ENCODE measurements at places on chromosomes 2 and 18.
A peak's percentile ranks its signal among the peaks of the same experiment; 100 is the strongest.

- no peak for DNase-seq
These were observed 101.0 kb downstream of the ALPK2 start for GRCh38 chr18:58527952-58528287.

GRCh38 chr2:142885543-142885942, 8.1 kb downstream of the KYNU start:
- no peak for DNase-seq

- DNase-seq: no peak
These were observed 9.5 kb downstream of the CXCR4 start for GRCh38 chr2:136108463-136108862.

GRCh38 chr18:61628085-61628484, 264.7 kb downstream of the RNF152 start:
- no peak for DNase-seq

DNA sequence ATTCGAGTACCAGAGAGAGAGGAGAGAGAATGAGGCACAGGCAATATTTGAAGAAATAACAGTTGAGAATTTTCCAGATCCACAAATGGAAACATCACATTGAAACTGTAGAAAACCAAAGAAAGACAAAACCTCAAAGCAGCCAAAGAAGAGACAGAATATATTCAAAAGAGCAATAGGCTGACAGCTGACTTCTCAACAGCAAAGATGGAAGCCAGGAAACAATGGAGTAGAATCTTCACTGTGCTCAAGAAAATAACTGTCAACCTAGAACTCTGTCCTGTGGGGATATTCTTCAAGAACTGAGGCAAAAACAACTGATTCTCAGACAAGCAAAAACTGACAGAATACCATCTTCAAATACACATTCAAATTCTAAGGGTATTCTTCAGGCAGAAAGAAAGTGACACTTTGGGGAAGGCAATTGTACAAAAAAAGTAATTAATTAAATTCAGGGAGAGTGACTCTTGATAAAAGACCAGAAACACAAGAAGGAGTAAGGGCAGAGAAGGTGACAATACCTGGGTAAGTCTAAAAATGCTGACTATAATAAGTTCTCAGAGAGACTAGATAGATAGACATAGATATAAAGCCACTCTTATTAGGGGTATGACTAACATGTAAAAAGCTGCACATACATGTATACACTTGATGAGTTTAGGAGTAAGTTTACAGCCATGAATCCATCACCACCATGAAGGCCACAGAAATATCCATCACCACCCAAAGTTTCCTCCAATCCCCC, 25.6 kb downstream of the ANKMY1 start:
- DNase-seq: no peak

GRCh38 chr2:70508711-70509462, 44.7 kb downstream of the TGFA start:
- no peak for DNase-seq

DNA sequence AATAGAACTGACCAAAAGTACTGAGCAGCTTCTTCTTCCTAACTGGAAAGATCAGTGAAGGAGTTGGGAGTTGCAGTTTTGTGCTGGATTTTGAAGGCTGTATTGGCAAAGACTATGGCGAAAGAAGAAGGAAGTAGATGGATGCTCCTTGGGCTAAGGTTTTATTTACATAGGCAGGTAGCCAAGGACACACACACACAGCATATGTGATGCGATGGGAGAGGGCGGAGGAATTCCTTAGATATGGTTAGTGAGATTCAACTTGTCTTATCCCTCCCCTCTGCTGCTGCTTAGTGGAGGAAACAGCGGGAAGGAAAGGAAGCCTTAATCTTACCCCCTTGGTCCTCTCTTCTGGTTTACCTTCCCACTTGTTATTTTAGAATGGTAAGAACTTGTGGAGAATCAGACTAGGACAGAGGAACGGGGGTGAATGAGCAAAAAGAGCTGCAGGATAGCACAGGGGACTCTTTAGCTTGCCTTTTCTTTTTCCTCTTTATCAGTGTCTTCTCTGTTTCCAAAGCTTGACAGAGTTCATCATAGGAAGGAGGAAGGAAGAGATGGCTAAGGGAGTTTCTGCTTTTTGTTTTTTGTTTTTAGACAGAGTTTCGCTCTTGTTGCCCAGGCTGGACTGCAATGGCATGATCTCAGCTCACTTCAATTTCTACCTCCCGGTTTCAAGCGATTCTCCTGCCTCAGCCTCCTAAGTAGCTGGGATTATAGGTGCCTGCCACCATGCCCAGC, 87.9 kb downstream of the OSBPL6 start:
- no peak for DNase-seq

DNA sequence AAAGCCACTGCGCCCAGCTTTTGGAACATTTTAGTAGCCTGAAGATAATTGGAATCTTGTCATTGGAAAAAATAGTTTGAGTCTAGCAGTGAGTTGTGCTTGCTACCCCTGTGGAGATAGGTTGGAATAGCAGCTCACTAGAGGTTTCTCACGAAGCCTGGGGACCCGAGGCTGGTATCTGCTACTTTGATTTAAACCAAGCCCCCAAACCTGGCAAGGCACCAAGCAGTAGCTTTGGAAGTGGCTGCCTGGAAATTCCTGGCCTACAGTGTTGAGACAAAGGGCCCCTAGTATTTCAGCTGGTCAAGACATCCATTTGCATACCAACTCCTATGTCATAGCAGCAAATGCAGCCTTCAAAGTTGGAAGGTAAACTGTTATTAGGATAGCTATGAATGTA, 42.1 kb downstream of the NOP58 start:
- no peak for DNase-seq

- no peak for DNase-seq
These were observed 449.0 kb upstream of the ID2 start for GRCh38 chr2:8232871-8233270.

DNA sequence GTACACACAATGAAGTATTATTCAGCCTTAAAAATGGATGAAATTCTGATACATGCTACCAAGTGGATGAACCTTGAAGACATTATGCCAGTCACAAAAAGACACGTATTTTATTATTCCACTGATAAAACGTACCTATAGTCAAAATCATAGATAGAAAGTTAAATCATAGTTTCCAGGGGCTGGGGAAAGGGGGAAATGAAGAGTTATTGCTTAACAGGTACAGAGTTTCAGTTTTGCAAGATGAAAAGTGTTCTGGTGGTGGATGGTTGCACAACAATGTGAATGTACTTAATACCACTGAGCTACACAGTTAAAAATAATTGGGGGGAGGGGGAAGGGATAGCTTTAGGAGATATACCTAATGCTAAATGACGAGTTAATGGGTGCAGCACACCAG, 279.0 kb upstream of the STON1 start:
- no peak for DNase-seq

GRCh38 chr2:1660656-1661640, 83.4 kb downstream of the PXDN start:
- DNase-seq: peak; percentile 7

GRCh38 chr2:117087535-117088291, 726.8 kb upstream of the DDX18 start:
- no peak for DNase-seq

DNA sequence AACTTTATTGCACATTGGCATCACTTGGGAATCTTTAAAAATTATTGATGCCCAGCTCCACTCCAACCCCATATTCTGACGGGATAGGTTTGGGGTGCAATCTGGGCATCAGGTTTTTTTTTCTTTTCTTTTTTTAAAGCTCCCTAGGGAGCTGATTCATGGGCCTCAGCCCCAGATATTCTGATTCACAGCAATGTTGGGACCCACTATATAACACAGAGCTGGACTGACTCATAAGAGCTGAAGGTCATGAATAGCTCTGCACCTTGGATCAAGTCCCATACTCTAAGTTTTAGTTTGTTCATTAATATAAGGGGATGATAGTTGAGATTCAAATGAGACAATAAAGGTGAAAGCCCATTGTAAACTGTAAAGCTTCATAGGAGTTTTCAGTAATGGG, 191.1 kb upstream of the REV1 start:
- DNase-seq: no peak

GRCh38 chr2:239866350-239866749, 158.8 kb downstream of the NDUFA10 start:
- DNase-seq: no peak

GRCh38 chr18:13453714-13454113, 235.2 kb downstream of the LDLRAD4 start:
- peak; percentile 58 for DNase-seq

GRCh38 chr2:19484736-19485135, 126.3 kb upstream of the OSR1 start:
- no peak for DNase-seq

DNA sequence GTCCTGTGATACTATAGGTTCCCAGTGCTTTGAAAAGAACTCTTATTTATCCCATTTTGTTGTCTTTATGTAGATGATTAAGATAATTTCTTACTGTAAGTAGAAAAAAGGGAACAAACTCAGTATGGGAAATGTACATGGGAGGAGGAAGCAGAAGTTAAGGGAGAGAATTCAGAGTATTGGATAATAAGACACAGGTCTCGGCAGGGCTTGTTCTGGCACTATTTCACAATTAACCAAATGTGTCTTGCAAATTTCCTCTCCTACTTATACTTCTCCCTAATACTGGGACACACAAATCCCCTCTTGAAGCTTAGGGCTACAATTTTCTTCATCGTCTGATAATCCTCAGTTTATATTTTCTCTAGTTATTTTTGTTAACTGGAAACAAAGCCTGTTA, 744.0 kb downstream of the ADCYAP1 start:
- no peak for DNase-seq

DNA sequence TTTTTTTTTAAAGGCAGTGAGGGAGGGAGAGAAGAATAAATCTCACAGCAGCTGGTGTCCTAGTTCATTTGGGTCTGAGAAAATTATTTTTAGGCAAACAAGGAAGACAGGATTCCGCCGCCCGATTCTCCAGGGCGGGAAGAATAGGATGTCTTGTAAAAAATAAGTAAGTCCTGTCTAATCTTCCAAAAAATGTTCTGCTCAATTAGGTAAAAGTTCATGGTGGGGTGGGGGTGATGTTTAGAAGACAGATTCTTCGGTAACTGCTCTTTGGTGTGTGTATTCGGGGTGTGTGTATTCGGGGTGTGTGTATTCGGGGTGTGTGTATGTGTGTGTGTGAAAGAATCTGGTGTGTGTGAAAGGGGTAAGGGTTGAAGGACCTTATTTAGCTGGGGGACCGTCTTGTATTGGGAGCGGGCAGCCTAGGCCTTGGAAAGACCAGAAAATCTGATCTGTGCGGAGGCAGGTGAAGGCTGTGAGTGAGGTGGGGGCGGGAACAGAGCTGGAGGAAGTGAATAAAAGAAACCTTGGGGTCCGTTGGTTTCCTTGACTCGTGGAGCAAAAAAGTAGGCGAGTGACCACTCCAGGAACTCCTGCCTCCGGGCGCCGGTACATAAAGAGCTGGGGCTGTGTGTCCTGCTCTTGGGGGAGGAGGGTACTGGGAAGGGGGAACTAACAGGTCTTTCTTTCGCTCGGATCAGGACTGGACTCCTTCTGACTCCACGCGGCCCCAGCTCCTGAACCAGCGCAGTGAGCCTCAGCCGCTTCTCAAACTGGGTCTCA, 4.4 kb upstream of the PAX3 start:
- DNase-seq: no peak

DNA sequence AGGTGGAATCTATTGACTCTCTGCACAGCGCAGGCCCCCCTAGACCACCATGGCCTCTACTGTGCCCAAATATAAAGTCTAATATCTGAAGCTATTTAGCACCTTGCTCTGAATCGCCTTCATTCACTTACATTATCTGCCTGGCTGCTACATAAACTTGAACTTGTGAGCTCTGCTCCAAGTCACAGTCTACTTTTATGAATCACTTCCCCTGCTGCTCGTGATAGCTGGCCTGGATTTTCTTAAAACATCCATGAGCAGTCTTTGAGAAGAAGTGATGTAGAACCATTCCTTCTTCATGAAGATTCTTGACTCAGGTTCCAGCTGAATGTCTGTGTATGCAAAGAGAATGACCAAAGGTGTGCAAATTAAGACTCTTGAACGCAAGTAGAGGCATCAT, 359.5 kb downstream of the RND3 start:
- no peak for DNase-seq

DNA sequence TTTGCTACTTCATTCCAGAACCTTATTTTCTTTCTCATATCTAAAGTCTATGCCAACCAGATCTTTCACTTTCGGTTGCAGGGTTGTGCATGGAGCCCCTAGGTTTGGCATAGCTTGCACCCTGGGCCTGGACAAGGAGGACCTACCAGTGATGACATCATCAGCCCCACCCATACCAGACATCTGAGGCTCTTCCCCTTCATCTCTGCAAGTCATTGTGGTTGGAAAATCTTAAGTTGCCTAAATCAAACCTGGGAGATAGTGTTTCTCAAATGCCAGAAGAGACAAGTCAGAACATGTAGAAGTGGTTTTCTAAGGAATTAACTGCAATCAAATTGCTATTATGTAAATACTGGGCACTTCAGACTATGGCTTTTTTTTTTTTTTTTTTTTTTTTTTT, 363.3 kb downstream of the ZNF516 start:
- no peak for DNase-seq

DNA sequence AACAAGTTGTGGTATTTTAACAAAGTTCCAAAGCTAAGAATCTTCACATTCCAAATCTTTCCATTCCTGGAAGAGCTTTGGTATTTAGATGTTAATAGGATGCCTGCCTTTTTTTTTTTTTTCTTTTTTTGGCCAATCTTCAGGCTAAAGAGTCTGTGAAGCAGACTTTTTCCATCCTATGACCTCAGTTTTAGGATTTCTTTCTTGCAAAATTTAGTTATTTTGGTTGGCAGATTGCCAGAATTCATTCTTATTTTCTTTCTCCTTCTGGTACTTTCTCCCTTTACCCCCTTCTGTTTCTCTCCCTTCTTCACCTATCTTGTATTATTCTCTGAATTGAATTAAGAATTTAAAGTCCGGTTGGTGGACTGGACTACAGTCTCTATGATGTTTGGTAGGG, 217.8 kb upstream of the REV1 start:
- no peak for DNase-seq

All from left ventricle myocardium superior (tissue), 1 donor.